ENCODE measurements at places on chromosomes 16 and 17.

DNA sequence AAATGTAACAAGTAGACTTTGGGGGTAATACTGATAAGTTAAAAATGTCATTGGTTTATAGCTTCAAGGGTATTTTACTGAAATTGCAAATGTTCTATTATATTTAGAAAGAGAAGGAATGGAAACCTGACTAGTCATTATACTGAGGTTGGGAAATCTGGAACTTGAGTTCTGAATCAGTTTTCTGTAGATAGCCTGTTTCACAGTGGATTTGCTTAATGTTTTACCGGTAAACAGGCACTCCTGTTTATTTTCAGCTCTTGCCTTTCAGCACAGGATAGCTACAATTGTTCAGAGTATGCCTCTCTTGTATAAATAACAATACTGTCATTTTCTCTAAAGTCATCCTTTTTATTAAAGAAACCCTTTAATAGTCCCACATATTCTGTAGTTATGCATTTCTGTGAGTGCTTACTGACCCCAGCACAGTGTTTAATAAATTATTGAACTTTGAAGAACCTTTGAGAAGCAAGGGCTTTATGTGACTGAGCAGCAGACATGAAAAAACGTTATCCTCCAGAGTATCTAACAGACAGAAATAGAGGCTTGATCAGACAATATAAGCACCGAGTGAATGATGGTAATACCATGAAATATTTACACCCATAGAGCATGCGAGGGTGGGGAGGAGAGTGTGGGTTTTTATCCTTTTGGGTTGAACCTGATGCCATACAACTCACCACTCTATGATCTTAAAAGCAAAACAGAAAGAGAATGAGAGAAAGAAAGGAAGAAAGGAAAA, 58.2 kb downstream of the FTO start:
- no peak for DNase-seq

- DNase-seq = no peak
These were observed 89.0 kb upstream of the TOB1 start for GRCh38 chr17:50955160-50955559.

GRCh38 chr17:67194134-67194533, 50.9 kb downstream of the HELZ start:
- no peak for DNase-seq

DNA sequence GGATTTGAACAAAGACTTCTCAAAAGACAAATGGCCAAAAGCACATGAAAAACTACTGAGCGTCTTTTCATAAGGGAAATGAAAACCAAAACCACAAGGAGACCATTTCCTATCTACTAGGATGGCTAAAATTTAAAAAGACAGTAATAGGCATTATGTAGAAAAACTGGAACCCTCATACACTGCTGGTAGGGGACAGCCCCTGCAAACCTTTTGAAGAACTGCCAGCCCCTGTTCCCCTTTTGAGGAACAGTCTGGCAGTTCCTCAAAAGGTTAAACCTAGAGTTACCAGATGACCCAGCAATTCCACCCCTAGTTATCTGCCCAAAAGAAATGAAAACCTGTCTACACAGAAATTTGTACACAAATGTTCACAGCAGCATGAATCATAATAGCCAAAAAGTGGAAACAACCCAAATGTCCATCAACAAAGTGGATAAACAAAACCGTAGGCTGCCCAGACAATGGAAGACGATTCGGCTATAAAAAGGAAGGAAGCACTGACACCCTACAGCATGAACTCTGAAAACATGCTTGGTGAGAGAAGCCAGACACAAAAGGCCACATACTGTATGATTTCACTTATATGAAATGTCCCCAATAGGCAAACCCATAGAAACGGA, 22.9 kb downstream of the CDIP1 start:
- no peak for DNase-seq

DNA sequence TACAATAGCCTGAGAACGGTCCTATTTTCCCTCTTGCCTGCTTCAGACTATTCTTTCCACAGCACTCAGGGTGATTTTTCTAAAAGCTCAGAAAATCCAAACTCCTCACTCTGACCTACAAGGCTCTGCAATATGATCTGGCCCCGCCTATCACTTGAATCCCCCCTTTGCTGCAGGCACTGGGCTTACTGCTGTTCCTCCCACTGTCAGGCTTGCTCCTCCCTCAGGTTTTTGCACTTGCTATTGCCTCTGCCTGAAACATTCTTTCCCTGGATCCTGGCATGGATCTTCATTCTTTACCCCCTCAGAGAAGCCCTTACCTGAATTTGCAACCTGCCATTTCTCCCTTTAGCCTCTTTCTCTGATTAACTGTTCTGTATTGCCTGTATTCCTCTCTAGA, 52.3 kb downstream of the RPGRIP1L start:
- DNase-seq = no peak

DNA sequence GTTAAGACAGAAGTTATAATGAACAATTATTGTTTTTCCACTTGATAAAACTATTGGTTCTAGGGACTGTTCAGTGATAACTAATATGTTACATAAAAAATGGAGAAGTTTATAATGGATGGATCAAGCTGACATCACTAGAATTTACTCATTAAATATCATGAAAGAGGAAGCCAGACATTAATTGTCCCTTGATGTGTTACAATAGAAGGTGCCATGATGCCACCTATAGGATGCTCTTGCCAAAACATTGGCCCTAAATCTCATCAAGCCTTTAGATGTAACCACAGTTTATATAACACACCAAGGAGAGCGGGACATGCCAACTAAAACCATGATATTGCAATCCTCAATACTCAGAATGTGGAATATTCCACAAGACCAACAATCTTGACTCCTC, 147.9 kb upstream of the MON1B start:
- no peak for DNase-seq

GRCh38 chr17:69134112-69134511, 7.6 kb downstream of the ABCA6 start:
- no peak for DNase-seq

Data from cortex of kidney (tissue), 1 donor.